ENCODE measurements at places on chromosomes 5 and 9.

DNA sequence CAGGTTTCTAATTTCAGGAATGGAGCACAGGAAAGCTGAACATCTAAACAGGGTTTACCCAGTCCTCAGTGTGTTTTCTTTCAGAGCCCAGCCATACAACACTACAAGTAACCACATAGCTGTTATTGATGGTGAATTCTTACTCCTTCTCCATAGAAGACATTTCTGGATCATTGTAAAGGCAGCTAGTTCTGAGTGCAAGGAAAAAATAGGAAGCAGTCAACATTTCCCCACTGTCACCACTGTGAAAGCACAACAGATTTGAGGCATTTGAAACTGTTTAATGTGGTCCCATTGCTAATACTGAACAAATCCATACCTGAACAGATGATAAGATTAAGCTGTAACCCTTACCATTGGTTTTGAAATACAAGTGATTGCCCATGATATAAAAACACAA lies 145.0 kb upstream of the PCA3 start:
- DNase-seq = no peak

DNA sequence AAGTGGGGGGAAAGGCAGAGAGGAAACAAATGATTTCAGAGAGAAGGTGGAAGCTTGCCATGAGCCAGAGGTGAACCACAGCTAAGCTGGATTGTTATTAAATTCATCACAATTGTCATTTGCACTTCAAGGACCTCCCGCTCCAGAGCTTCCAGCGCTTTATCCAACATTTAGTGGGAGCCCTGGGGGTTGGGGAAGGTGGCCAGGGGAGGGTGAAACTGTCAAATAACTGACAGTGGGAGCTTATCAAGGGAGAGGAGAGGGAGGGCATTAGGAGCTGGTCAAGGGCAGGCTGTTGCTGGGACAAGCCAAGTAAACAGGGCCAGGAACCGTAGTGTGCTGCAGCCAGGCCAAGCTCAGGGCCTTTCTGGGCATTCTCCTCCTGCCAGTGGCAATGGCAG lies 71.5 kb downstream of the SIL1 start:
- DNase-seq = no peak

GRCh38 chr5:75663579-75664284 lies 52.5 kb downstream of the ANKDD1B start:
- no peak for DNase-seq

- no peak for DNase-seq
Observed at GRCh38 chr5:150142959-150143349, 12.7 kb downstream of the PDGFRB start.

- DNase-seq = no peak
Observed at GRCh38 chr9:137691646-137692351, 73.0 kb downstream of the EHMT1 start.

- no peak for DNase-seq
Observed at GRCh38 chr9:129801504-129801903, 1.5 kb upstream of the TOR1B start.

- no peak for DNase-seq
Observed at GRCh38 chr5:59583151-59583809, 310.2 kb downstream of the PDE4D start.

DNA sequence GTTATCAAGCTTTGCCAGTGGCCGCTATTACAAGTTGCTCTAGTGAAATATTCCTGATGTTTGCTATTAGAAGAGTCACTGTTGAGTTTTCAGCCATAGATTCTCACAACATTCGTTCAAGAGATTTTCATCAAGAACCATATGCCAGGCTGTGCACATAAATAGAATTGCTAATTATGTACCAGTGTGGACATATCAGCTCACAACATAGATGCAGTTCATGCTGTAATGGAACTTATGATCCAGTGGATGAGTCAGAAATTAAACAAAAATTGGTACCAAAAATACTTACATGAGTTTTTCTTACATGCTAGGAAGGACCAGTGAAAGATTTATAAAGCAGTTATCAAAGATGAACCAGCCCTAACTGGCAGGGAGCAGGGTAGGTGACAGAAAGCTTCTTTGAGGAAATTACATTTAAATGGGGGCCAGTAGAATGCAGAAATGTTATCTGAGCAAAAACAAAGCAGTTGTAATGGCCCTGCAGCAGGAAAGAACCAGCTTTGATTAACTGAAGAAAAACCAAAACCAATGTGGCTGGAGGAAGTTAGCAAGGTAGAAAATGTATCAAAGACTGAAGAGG lies 404.2 kb downstream of the DNAH5 start:
- DNase-seq = no peak

DNA sequence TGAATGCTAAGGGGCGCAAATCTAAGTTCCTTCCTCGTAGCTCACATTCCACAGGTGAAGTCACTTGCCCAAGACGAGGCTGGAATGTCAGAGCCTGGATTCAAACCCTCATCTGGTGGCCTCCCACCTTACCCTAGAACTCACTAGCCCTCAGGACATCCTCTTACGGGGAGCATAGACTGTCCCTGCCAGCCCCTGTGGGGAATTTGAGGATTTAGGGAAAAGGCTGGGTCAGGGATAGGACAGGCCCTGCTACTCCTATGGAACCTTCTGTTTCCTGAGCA lies 45.0 kb downstream of the IRF1 start:
- no peak for DNase-seq

DNA sequence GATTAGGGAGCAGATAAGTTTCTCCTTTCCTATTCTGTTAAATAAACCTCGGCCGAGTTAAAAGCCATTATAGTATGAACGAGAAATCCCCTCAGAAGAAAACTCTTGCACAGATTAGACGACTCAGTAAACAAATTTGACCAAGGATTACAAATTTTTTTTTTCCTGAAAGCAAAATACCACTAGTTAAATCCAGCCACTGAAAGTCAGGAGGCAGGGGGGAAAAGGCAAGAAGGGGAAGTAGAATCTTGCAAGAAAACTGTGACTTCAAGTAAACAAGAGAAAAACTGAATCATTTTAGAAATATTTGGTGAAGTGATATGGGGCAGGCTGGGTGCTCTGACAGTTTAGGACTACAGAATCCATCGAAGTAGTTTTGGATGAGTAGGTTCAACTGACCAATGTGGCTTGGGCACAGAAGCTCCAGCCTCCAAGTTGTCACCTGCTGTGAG lies 251.0 kb downstream of the DENND1A start:
- DNase-seq = no peak

DNA sequence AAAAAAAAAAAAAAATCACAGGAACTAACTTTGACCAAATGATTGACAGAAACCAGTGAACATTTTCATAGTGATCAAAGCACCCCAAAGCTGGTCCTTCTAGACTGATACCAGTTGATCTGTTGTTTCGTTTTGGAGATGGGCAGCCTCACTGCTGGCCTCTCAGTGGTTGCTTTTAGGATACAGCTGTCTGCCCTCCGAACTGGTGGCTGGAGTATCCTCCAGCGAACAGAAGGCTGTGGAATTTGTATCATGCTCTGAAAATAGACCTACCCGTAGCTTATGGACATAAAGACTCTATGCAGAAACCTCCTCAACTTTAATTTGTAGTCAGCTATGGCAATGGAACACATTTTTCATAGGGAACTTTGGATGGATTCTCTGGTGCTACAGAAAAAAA lies 49.0 kb downstream of the DCP2 start:
- no peak for DNase-seq

- DNase-seq = no peak
Observed at GRCh38 chr5:108639366-108639765, 108.3 kb upstream of the FER start.

DNA sequence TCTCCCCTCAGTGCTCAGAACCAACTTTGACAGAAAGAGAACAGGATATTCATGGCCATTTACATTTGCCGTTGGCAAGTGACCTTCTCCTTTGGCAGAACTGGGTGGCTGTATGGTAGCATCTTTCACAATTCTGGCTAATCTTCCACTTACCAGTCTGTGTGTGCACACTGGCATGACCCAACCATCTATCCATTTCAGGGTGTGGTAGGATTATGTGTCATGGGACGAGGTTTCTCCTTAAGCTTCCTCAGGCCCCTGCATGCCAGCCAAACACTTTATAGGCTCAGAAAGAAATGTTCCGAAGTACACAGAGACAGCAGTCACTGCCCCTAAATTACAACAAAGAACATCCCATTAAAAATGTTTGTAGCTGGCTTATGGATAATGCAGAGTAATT lies 497.1 kb downstream of the NFIB start:
- no peak for DNase-seq

- no peak for DNase-seq
Observed at GRCh38 chr5:7794823-7795222, 56.1 kb downstream of the CFAP90 start.

DNA sequence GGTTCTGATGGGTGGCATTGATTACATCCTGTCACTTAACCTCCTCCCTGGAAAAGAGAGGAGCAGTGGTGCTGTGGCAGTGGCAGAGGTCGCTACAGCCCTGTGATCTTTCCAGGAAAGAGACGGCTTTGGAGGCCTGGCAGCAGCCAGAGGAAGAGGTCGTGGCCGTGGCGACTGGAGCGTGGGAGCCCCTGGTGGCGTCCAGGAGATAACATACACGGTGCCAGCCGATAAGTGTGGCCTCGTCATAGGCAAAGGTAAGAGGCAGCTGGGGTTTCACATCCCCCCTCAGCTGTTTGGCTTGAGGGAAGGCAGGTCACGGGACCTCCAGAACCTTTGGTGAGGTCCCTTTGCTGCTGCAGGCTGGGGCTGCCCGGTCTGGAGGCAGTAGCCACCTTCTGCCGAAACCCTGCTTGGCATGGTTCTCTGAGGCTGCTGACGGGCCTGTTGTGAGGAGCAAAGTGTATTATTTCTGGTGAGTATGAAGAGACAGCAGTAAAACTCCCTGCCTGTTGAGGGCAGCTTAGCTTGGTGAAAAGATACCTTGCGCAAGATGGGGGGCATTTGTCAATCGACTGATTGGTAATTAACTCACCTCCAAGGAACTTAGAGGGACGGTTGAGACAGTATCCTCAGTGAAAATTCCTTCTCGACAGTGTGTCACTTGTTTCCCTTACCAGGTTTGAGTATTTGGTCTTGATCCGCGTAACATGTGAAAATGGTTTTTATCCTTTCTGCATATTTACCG lies 38.0 kb upstream of the PRDM12 start:
- no peak for DNase-seq

- DNase-seq = no peak
Observed at GRCh38 chr5:38591523-38591849, 35.0 kb upstream of the LIFR start.

DNA sequence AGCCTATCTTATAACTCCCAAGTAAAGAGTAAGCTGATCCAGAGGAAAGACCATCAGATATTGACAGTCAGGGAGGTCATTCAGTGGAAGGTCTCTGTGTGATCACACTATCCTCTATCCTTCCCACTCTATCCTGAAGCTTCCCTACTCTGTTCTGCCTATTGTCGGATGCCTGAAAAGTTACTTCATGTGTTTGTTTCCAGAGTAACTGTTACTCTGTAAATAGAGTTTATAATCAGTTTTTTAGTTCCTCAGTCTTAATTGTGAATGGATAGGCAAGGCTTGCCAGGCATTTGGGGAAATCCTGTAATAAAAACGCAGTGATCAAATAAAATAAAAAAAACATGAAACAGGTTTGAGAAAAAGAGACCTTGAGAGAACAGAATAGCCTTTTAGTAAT lies 79.8 kb downstream of the XRCC4 start:
- no peak for DNase-seq

- DNase-seq = no peak
Observed at GRCh38 chr9:126061575-126061974, 265.1 kb upstream of the MVB12B start.

DNA sequence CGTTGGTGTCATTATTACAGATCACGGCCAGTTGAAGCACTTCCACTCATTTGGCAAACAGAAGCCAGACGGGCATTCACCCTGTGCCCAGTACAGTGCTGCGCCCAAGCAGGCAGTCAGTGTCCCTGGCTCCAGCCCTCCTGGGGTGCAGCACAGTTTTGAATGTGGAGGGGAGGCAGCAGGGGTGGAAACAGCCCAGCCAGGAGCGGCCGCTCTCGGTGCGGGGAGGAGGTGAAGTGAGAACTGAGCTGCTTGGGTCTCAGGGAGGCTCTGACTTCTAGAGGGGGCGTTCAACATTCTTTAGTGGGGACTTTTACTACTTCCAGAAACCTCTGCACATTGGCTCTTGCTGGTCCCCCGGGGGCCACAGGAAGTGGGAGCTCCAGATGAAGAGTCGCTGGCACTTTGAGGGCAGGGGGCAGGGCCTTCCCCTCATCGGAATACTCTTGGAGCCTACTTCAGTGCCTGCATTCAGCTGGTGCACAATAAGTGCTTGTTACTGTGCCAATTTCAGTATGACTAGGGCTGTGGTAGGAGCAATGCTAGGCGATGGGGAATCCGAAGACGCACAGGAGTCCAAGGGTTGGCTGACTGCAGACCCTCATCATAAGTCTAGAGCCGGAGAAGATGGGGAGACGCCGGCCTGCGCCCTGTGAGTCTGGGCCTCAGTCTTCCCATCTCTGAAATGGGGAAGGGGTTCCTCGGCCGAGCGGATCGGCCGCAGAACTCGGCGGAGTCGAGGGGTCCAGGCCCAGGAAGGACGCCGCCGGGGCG lies 492 bp upstream of the NEK6 start:
- DNase-seq = peak; percentile 7

DNA sequence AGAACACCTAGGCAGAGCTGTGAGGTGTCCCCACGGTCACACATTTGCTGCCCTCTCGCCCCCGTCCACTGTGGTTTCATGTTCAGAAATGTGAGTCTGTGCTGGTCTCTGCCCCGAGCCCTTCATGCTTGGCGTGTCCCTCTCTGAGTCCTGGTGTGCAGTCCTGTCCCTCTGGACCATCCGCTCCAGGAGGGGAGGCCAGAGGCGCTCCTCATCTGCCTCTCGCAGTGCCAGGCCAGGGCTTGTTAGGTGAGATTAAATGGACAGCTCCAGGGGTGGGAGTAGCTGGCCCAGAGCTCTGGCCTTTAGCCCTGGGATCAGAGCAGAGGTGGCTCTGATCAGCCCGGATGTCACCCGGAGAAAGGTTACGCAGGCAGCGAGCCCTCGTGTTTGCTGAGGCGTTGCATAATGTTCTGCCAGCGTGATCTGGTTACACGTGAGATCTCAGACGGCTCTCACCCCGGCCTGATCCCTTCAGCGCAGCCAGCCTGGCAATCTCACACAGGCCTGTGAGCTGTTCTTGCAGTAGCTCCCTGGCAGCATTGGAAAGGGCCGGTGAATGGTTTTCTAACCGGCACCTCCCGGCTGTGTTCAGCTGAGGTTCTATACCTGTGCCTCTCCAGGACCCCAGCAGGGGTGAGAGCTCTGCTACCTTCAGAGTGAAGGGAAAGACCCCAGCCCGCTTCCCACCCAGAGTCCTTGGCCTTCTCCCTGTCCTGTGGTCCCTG lies 24.5 kb downstream of the PTGES2 start:
- no peak for DNase-seq
